Vagina (tissue), 2 donors: ENCODE measurements at places on chromosomes 16 and 17. TPM values are rescaled to one million over a fixed set of nuclear protein-coding genes. Genes with fewer than 3 reads are reported as not detected.

GRCh38 chr17:69187294-69187693 lies 41.3 kb downstream of the ABCA10 start:
- no peak for DNase-seq

- peak; percentile 28 for DNase-seq
Measured at GRCh38 chr17:48681609-48682008, 40.7 kb downstream of the PRAC1 start.

GRCh38 chr17:19339341-19339815 lies 23.1 kb downstream of the B9D1 start:
- DNase-seq: no peak

The TMEM100 gene
- 20.6 TPM for total RNA-seq

- DNase-seq: no peak
Measured at GRCh38 chr17:39963829-39964228, 1.0 kb downstream of the GSDMA start.

The EIF3CL gene
- total RNA-seq: 169 TPM

- no peak for DNase-seq
Measured at GRCh38 chr17:33225509-33225908, 67.6 kb downstream of the ASIC2 start.

DNA sequence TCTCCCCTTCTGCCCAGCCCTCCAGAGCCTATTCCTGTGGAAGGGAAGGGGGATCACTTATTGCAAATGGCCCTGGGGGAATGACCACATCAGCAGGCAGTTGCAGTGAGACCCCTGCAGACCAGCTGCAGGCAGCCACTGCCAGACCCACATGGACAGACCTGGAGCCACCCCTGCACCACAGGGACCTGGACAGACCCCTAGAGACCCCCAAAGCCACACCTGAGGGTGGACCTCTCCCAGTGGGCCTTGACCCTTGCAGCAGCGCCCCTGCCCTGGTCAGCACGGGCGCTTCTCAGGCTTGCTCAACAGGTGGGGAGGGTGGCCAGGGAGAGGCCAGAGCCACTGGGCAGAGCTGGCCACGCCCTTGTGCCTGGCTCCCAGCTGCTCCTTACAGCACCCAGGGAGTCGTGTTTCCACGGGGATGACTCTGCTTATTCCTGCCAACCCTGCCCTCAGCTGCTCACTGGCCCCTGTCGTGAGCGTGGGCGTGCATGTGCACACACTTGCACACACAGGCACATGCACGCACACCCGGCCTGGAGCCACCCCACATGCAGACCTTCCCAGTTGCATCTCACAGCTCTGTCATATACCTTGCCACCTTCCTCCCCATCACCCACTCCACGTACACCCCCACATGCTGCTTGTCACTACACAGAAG lies 1.3 kb upstream of the SCN4A start:
- no peak for DNase-seq

GRCh38 chr16:53156516-53156915 lies 101.7 kb downstream of the CHD9 start:
- DNase-seq: no peak

- no peak for DNase-seq
Measured at GRCh38 chr16:19363740-19364139, 53.9 kb upstream of the TMC5 start.

The KIF18B gene
- total RNA-seq: 0.74 TPM

DNA sequence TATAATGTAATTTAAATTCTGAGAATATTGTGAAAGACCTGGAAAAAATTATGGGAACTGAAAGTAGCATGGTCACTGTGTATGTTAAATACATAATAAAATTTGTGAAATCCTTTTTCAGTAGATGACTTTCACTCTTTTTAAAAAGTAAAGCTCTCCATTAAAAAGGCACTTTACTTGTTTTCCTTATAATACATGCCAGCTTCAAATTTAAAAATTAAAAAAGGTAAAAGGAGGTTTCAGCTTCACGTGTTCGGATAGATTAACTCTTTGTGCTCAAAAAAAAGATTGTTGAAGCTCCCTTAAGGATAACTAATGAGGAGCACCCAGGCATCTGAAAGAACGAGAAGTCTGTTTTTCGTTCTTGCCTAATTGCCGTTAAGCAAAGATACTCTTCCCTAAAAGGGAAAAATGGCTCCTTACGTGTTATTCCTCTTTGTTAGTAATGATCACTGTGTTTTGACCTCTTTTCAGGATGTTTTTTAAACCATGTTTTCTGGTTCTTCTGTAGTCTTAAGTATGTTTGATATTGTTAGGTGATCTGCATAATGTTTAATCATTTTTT lies 87.8 kb downstream of the TUBD1 start:
- DNase-seq: no peak

DNA sequence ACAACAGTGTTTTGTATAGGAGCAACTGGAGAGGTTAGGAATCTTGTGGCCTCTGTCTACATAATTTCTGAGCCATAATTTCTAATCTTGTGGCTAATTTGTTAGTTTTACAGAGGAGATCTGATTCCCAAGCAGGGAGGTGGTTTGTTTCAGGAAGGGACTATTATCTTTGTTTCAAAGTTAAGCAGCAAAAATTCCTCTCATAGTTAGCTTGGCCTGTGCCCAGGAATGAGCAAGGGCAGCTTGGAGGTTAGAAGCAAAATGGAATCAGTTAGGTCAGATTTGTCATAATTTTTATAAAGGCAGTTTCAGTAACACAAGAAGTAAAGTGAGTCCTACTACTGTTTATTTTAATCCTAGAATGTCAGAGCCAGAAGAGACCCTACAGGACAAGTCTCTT lies 2.0 kb upstream of the RDM1 start:
- no peak for DNase-seq
